ENCODE measurements at places on chromosomes 4 and X.

DNA sequence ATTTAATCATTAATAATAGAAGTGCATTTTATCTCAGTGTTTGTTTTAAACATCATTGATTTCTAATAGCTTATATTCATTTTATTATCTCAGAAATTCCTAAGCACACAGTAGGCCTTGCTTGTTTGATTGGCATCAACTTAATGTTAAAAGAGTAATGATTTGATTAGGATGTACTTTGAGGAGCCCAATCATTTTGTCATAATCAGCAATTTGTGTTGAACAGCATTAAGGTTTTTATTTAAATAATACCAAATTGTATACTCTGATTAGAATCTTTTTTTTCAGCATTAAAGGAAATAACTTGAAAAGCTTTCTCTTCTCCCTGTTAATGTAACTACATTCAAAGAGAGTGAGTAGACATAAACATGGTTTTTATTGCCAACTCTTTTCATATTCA, 2262.0 kb upstream of the TENM3 start:
- no peak for DNase-seq

- DNase-seq, result peak; percentile 57
Observed at GRCh38 chrX:46444011-46444410, 101.2 kb downstream of the ZNF674 start.

DNA sequence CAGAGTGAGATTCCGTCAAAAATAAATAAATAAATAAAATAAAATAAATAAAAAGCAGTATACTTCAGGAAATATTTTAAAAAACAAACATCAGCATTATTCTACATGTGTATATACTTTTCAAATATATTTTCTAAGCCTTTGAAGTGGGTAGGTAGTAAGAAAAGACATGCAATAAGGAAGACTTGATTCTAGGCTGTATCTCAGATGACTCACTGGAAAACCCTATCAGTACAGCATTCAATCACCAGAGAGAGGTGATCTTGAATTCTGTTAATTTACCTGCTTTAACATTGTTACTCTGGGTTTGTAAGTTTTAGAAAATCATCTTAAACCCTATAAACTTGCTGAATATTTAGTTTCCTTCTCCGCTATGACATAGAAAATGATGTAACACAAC, 106.6 kb upstream of the NAP1L5 start:
- no peak for DNase-seq

DNA sequence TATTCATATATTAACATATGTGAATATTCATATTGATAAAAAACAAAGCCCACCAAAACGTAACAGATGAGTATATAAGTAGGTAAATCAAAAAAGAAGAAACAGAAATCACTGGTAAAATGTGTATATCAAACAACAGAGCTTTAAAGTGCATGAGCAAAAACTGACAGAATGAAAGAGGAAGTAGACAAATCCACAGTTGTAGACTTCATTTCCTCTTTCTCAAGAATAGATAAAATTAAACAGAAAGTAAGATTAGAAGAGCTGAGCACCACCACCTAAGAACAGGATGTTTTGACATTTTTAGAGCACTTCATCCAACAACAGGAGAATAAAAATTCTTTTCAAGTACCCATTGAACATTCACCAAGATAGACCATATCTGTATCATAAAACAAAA, 64.6 kb downstream of the CNKSR2 start:
- no peak for DNase-seq

- no peak for DNase-seq
Observed at GRCh38 chrX:11750046-11750445, 8.0 kb upstream of the MSL3 start.

GRCh38 chrX:48933757-48934156, 14.9 kb upstream of the PIM2 start:
- no peak for DNase-seq

- DNase-seq, result no peak
Observed at GRCh38 chrX:123049071-123049625, 134.9 kb upstream of the GRIA3 start.

GRCh38 chr4:157290622-157291021, 70.1 kb downstream of the GRIA2 start:
- no peak for DNase-seq

GRCh38 chrX:1242891-1243402, 25.7 kb upstream of the CSF2RA start:
- no peak for DNase-seq

DNA sequence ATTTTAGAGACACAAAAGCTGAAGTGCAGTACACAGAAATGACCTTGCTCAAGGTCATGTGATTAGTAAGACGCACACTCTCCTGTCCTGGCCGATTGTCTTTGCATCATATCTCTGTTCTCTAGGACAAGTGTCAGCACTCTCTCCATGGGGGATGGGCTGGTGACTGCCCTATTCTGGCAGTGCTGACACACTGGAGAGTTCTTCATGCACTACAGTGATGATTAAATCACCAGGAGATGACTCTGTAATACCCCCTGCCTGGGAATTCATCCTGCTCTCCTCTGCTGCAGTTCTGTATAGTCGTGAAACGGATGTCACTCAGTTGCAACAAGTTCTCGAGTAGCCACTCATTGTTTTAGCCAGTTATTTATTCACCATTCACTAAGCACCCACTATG, 5.3 kb upstream of the SHISA3 start:
- DNase-seq, result no peak

DNA sequence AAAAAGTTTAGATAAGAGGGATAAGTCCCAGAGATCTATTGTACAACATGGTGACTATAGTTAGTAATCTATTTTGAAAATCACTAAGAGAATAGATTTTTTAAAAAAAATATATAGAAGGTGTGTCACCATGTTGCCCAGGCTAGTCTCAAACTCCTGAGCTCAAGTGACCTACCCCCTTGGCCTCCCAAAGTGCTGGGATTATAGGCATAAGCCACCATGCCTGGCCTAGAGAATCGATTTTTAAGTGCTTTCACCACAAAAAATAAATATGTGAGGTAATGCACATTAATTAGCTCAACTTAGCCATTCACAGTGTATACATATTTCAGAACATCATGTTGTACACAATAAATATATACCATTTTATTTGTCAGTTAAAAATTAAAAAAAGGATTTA, 56.7 kb upstream of the TBC1D9 start:
- DNase-seq, result no peak

- no peak for DNase-seq
Observed at GRCh38 chrX:23548164-23548563, 119.1 kb upstream of the PRDX4 start.
